Stimulated activated CD8-positive, alpha-beta memory T cell treated with anti-CD3 and anti-CD28 coated beads, Interleukin-4, amount 100 ng/mL, for 1 hour (primary cell): ENCODE measurements at places on chromosomes 7 and 10.

GRCh38 chr10:2682491-2682890, 384.9 kb upstream of the PFKP start:
- no peak for DNase-seq

DNA sequence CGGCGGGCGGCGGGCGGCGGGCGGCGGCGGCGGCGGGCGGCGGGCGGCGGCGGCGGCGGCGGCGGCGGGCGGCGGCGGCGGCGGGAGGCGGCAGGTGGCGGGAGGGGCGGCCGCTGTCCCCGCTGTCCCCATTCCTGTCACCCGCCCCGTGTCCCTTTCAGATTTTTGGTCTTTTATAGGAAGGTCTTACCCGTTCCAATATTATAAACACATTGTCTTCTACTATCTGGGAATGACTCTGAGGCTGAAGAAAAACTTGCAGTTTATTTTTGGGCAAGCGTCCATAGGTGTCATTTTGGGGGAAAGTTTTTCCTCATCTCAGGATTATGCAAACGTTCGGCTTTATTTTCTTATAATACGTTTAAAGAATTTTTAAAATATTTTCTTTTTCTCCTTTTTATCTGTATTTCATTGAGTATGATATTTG, 578 bp downstream of the ZNF713 start:
- DNase-seq, result no peak

DNA sequence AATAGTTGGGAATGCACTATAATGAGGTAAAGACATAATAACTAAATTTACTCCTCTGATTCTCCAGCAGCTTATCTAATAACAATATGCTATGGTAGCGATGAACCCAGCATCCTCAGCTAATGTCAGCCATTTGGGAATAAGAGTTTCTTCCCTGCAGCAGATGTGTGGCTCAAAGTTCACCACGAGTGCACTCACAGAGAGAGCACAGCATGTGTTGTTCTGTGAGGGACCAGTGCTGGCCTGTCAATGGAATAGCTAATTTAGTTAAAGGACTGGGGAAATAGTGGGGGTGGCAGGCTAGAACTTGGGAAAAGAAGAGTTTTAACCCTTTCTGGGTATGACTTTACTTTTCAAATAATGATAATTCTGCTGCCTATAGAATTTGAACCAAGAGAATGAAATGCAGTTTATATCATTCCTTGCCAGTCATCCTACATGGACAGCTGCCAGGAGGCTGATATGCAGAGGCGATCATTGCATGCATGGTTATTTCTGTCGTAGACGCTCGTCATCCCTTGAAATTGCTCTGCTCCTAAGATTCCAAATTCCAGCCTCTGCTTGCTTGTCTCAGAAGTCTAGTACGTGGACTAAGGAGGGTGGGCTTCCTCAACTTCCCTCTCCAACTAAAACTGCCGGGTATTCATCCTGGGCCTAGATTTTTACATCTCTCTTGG, 355.6 kb downstream of the RNLS start:
- DNase-seq, result no peak

DNA sequence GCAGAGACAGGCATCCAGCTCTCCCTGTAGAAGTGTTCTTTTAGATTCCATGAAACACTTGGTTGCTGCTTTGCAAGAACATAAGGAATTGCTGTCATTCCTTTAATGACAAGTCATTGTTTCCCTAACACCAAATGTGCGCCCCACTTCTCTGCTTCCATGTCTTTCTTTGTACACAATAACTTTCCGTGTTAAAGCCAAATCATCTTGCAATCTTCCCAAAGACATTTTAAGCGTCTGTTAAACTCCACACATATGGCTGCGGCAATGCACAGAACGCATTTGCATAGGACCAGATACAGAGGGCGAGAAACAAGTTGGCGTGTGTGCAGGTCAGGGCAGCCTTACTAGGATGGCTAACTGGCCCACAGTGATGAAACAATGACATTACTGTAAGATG, 399.3 kb upstream of the PRKCQ start:
- DNase-seq, result no peak

DNA sequence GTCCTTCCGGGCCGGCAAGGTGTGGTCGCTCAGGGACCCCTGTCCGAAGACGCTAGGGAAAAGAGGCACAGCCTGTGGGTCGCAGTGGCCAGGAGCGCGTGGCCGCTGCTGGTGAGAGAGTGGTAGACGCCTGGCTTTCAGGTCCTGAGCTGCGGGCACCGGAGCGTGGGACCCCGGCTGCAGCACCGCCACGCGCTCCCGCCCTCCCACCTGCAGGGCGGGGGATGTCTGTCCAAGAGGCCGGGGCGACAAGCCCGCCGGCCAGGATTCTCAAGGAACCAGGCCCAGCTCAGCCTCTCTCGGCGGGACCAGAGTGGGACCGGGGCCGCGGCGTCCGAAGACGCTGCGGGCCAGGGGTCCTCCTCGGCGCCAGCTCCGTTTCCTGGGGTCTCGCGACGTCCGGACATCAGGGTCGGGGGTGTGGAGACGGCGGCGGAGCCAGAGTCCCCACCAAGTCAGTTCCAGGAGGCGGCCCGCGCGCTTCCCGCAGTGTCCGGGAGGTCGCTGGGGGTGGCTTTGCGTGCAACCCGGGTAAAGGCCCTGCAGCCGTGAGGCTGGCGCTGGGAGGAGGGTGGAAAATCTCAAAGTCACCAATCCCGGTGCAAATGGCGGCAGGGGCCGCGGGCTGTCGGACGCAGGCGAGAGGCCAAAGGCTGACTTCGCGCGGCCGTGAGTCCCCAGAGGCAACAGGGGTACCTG, 5.5 kb downstream of the ZNF503 start:
- no peak for DNase-seq

DNA sequence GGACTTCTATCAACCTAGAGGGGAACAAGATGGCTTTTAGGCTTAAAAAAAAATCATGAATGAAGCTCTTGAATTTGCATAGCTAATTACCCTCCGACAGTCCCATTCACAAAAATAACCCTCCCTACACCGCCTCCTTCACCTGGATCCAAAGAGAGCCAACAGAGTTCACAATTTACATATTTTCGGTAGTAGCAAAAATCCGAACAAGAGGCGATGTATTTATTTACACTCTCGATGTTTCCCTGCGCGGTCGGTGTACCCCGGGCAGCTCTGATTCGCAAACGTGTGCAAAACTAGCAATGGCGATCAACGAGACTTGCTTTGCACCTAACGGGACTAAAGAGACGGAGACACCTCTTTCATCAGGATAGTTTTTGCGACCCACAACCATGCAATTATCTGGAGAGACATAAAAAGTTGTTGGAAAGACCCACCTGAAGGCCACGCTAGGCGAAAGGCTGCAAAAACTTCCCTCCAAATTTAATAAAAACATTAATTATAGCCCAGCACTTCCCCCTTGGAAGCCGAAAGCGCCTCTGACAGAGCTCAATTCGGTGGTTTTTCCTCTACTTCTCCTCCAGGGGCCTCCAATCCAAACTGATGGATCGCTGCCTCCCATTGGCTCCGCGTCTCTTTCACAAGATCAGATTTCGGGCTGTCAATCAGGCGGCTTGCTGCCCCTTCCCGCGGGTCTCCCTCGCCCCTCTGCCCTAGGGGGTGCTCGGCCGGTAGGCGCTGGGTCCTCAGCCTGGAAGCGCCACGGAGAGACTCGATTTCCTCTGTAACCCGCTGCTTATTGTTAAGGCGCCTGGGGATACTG, at the start of gene ETV1:
Gene ETV1, minus strand, starts transcription at position 541 of the 823 bp plus-strand sequence. CDS start 614 bp downstream, outside the sequence.
- DNase-seq, result no peak
